ENCODE measurements at places on chromosomes 2 and 18.

DNA sequence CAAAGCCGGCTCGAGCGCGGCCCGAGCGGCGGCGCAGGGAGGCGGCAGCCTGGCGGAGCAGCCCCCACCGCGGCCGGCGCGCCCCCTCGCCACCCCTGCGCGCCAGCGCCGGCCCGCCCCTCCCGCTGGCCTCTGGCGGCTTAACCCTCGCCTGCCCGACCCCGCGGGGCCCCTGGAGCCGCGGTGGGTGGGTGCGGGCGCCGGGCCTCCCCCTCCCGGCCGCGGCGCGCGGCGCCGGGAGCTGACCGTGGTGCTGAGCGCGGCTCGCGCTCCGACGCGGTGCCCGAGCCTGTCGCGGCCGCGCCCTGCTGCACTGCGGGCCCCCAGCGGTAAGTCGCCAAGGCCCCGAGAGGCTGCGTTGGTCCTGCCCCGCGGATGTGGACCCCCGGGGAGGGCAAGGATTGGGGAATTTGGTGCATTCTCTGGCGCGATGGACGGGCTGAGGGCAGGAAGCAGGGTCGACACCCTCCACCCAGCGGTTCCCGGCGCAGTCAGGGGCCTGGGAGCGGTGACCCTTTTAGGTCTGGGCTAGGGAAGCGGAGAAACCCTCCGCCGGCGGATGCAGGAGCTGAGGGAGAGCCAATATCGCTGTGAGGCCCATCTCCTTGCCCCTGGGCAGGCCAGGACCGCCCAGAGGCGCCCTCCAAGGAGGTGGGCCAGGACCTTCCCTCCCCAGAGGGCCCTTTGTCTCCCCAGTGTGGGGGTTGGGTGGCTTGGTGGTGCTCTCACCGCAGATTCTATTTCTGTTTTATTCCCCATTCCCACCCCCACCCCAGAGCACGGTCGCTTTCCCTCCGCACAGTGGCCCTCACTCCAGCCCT is 923 bp downstream of the AMER3 start:
- DNase-seq, result no peak

DNA sequence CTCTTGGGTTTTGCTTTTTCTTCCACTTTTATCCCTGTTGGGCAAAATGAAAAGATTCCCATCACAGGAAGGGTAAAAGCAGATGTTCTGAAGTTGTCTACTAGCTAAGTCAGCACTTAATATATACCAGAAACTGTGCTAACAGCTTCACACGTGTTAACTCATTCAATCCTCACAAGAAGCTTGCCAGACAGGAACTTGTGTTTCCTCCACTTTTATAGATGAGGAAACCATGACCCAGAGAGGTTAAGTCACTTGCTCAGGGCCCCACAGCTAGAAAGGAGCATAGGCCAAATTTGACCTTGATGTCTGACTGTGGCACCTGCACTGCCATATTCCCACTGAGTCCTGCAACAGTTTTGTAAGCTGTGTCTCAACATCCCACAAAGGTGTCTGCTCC is 76.8 kb upstream of the EPC2 start:
- DNase-seq, result no peak

DNA sequence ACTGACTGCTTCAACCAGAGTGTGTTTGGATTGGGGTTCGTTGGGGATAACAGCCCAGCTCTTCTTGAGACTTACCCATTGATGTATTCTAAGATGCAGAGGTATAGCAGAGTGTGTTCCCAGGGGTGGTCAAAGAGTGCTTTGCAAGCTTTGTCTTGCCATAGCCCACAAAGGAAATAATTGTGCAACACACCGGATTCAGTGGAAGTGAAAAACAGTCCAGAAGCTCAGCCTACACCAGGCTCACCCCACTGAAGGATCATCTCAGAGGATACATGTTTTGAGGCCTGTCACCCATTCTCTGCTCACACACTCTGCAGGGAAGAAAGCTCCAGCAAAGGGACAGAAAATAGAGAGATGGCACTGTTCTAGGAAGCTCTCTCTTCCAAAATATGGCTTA is 9.6 kb downstream of the CACNB4 start:
- no peak for DNase-seq

DNA sequence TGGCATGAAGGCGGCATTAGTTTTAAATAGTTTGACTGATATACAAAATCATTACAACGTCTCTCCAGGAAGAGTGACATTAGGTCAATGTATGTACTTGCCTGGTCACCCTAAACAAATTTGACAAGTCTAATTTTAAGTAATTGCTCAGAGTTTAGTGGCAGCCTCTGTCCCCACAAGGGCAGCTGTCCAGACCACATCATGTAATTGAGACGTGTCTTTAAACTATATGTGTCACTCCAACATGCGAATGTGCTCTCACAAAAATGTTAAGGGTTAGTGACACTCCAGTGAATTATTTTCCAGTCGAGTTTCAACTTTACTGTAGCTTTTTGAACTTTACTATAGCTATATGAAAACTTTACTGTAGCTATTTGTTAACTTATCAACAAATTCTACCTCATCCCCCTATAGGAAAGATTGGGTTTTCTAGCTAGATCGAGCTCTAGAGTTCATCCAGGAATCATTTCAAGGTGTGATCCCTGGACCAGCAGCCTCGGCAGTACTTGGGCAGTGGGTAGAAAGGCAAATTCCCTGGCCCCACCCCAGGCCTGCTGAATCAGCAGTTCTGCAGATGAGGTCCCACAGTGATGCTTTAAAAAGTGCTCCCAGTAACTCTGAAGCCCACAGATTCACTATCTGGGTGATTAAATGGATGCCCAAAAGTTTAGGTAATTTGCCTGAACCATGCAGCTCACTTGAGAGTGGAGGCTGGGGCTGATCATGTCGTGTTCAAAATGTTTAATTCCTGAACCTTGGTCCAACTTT is 66.4 kb upstream of the POU3F3 start:
- no peak for DNase-seq

GRCh38 chr2:128058114-128058513 is 30.3 kb upstream of the SAP130 start:
- no peak for DNase-seq

- no peak for DNase-seq
Measured at GRCh38 chr2:48852938-48853337, 97.4 kb upstream of the LHCGR start.
